WTC11 (cell line): ENCODE measurements at places on chromosomes 3 and 15.
A peak's percentile ranks its signal among the peaks of the same experiment; 100 is the strongest.

DNA sequence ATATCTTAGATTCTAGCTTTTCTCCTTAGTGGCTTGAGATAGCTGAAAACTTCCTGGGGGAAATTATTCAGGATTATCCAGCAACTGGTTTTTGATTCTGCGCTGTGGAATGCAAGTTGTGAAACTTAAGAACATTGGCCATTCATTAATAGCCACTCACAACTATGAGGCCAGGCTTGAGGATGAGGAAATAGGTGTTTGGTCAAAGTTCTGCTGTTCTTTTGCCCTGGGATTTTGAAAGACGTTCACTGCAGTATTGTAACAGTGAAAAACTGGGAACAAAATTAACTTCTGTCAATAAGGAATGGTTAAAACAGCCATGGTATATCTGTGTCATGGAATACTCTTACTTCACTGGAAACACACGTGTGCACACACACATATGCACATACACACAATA, 44.1 kb downstream of the CTXND1 start:
- DNase-seq, result no peak

GRCh38 chr3:153927107-153927506, 194.1 kb upstream of the ARHGEF26 start:
- DNase-seq, result no peak

- DNase-seq, result no peak
Measured at GRCh38 chr15:81346611-81347010, 22.7 kb upstream of the STARD5 start.

GRCh38 chr3:129330409-129330808, 51.7 kb downstream of the HMCES start:
- no peak for DNase-seq

GRCh38 chr3:135766115-135766514, 199.4 kb upstream of the PPP2R3A start:
- DNase-seq, result no peak

DNA sequence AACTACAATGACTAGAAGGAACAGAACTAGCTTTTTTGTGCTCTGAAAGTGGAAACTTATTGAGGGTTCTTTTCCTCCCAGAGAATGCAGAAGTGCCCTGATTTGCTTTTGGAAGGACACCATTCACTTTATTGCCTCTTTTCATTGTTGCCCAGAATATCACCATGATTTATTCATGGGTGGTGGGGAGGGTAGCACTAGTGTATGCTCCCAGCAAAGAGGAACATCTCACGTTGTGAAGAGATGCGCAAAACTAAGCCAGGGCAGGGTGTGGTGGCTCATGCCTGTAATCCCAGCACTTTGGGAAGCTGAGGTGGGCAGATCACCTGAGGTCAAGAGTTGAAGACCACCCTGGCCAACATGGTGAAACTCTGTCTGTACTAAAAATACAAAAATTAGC, 31.4 kb downstream of the FLNB start:
- DNase-seq, result no peak

GRCh38 chr3:186356152-186356551, 5.9 kb downstream of the DGKG start:
- no peak for DNase-seq

DNA sequence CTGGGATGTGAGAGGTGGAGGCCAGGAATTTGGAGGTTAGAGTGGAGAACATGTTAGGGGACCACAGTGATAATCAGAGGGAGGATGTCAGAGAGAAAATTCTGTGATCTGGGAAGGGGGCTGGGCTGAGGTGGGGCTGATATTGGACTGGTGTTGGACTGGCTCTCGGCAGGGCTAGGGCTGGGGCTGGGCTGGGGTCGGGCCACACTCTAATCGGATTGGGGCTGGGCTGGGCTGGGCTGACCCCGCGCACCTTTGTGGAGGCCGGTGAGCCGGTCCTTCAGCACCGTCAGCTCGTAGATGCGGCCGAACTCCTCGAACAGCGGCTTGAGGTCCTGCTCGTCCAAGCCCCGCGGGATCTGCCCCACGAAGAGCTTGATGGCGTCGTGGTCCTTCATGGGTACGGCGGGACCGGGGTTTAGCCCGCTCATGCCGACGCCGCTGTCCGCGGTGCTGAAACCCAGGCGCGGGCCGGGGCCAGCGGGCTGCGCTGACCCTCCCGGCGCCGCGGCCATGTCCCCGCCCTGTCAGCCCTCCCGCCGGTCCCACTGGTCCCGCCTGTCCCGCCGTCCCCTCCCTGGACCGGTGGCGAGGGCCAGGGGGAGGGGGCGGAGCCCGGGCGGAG, 485 bp downstream of the CELF6 start:
- DNase-seq, result peak; percentile 90

DNA sequence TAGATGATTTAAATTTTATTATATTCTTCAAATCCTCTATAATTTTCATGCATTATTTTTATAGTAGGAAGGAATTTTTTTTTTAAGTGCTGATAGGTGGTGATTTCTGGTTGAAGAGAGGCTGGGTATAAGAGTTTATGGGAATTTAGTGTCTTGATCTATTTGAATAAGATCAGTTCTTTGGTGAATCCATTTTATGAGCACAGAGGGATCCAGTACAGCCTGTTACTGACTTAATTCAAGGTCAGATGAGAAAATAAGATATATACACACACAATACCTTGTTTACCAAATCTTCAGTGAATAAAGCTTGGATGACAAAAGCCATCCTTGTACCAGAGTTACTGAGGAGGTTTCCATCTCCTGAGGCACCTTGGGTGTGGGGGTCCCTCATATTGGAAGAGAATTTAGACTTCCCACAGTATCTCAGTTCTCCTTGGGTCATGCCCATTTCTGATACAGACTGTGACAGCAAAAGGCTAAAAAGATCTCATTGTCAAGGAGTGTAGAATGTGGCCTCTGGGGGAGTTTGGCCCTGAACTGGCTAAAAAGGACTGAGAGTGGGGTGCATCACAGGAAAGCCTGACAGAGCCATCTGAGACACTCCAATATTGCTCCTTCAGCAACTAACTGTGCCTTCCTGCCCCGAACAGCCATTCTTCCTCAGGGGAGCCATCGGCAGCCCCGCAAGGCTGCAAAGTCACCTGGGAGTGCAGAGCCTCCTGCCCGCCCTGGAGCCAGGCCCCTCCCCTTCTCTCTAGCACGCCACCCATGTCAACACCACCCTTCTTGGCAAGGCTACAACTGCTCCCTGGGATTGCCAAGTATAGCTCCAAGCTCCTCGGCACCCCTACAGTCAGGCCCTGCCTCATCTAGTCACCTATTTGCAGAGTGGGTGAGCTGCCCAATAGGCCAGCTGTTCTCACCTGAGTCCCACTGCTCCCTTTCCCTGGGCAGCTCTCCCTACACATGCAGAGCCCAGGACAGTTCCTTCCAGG, 43.1 kb upstream of the HACD2 start:
- DNase-seq, result no peak

GRCh38 chr15:59074607-59075006, 30.3 kb upstream of the CCNB2 start:
- DNase-seq, result no peak

DNA sequence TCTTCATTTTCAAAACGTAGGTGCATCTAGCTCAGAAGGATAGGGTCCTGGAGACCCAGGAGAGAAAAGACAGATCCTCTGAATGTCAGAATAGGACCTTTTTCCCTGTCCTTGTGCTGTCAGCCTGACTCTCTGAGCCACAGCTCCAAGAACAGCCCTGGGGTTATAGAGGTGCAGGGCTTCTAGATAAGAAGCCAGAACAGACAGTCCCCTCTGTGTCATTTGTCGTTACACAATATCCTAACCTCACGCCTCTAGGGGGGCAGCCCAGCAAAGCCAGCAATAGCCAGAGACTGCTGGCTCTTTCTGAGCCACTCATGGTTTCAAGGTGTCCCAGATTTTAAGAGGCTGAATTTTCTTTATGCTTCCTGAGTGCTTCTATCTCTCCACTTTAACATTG, 153.2 kb upstream of the THBS1 start:
- DNase-seq, result no peak

- no peak for DNase-seq
Measured at GRCh38 chr15:48096813-48097212, 24.0 kb upstream of the SLC24A5 start.

DNA sequence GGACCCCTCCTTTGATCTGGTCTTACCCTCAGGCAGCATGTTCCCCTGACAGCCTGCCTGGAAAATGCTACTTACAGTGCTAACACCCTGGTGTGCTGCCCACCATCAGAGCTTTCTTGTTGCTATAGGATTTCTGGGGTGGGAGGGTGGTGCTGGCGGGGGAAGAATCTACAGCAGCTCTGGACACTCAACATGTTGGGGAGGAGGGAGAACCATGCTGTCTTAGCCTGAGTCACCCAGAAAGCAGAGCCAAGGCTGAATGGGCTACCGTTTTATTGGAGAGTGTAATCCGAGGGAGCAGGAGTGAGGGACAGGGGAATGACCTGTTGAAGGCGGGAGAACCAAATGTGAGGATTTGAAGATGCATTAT, 45.6 kb downstream of the MFSD1 start:
- no peak for DNase-seq
